ENCODE measurements at places on chromosomes 4 and X. TPM values are rescaled to one million over a fixed set of nuclear protein-coding genes. Genes with fewer than 3 reads are reported as not detected.

- no peak for DNase-seq
Observed at GRCh38 chr4:67581913-67582312, 23.4 kb downstream of the STAP1 start.

- no peak for DNase-seq
Observed at GRCh38 chrX:119880552-119881437, 9.2 kb downstream of the NDUFA1 start.

DNA sequence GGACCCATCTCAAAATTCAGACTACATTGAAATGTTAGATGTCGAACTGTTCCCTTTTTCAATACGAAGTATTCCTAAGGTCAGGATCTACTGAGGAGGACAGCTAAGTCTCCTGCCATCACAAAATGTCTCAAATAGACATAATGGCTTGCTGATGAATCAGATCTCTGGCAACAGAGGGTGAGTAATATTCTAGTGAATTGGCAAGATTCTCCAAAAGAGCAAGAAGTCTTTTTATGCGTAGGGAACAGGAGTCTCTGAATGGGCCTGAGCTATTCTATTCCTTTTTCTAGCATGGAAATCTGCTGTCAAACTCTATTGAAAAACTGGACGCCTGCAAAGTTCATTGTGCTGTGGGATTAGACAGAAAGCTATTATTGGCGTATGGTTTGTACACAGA is 145.4 kb downstream of the FNIP2 start:
- no peak for DNase-seq

DNA sequence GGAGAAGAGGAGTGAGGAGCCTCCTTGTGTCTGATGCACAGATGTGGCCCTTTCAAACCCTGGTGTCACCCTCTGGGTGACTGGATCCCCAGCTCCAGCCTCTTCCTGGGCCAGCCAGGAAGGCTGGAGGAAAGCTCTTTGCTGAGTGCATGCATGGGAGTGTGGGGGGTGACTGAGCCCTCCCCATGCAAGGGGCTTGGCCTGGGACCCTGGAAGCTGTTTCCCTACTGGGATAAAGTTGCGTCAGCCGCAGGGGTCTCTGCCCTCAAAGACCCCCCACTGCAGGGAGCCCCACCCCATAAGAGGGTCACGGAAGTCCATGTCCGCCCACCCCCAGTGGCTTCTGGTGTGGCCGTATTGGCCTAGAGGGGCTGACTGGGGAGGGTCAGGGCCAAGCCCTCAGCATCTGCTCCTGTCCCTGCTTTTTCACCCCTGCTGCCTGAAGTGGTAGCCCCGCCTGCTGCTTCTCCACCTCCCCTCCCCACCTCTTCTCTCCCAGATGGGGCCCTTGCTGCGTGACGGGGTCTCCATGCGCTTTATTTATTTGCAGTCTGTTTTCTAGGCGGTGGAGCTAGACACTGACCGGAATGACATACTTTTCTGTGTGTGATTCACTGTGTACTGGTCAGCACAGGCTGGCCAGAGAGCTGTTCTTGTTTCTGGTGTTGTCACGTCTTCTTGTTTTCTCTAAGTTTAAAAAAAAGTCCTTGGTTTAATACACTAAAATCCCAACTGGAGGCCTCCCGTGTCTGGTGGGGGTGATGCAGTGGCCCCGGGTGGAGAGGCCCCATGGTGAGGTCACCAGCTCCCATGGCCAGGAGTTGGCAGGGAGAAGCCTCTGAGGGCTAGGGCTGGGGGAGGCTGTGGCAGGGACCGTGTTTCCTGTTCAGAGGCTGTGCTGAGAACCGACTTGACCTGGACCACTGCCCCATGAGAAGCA is 3.6 kb downstream of the SMIM10L2A start:
- DNase-seq, result no peak

DNA sequence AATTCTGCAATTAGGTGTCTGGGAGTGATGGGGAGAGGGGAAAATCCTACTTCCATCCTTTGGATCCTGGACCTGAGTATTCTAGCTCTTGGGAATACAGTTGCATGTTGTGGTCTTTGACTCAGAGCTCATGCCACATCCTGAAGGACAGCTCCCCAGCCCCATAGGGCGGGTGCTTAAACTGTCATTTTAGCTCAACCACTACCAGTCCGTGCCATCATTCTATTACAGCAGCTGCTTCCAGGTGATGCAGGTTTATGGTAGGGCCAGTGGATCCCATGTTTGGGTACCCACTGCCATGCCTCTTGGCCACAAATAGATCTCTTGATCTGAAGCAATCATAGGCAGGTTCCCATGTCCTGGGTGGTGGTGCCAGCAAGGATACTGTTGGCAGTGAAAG is 34.7 kb downstream of the CCKAR start:
- DNase-seq, result no peak

DNA sequence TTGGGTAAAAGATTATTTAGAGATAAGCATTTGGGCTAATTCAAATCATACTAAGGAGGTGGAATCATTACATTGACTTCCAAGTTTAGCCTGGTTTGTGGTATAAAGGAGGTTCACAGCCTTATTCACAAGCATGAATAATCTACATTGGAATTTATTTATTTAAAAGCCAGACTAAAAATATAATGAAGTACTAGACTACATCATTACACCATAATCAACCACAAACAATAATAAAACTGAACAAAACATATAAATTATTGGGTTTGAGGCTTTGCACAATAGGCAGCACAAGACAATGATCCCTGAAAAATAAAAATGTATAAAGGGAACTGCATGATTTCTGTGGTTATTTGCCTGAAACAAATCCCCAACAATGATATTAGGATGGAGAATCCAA is 314.0 kb downstream of the GBA3 start:
- no peak for DNase-seq

DNA sequence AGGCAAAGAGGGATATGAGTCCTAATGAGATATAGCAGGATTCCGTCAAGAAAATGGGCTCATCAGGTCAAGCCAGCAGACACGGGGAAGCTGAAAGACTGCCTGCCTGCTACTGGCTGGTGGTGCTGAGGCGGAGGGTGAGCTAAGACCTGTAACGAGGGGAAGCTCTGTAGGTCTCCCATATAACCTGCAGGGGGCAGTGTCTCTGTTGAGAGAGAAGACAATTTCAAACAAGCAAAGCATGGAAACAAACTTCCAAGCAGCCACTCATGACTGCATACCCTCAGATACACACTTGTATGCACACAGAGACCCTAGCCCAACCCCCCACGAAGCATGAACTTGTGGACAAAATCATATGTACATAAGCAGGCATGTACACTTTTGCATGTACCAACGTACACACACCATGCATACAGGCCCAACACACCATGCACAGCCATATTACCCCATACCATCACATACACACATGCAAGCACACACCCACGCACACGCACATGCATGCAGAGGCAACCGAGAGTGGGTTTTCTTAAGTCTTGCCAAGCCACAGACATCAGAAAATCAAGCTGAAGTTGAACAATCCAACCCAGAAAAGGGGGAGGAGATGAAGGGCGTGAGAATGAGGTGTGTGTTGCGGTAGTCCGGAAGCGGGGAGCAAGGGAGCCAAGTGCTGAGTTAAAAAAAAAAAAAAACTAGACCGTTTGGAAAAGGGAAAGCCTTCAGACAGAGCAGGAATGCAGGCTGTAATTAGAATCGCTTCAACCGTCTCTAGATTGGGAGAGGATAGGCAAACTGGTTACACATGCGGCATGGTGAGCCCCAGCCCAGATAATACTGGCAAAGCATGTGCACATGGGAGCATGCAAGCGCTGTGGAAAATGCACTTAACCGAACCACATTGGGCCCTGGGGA is 71.0 kb downstream of the PJA1 start:
- peak; percentile 7 for DNase-seq

DNA sequence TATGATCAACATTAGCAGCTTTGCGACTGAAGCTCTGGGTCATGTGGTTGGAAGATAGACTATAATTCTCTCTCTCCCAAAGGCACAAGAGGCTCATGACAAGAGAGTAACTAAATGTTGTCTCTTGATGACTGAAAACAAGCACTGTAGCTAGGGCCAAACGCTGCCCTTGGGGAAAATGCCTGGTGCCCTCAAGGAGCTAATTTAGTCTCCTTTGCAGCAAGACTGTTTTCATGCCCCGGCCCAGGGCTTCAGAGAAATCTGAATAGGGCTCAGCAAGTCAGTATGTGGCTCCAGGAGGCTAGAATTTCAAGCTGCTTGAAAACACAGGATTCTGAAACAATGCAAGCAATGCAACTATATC is 411.9 kb downstream of the GPAT3 start:
- DNase-seq, result no peak

DNA sequence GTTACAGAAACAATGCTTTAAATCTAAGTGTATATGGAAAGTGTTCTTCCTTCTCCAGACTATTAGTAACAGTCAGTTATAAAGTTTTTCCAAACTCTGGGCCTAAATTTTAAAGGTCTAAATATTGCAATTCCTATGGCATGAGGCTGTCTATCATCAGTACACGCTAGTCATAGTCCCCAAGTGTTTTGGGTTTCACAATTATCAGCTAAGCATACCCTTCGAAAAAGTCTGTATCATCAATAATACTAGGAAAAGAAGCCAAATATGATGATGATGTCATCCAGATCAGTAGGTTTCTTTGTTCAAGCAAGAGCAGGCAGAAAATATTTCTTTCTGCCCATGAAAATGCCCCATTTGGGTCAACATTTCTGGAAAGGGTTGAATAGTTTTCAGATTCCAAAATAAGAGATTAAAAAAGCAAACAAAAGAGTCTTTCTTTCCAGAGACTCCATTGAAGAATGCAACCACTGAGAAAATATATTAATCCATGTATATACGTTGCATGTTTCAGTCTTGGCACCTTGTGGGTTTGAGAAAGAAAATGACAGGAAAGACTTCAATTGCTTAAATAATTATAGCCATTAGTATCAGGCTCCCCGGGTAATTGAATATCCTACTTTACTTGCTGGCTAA is 173.8 kb downstream of the CAMK2D start:
- DNase-seq, result no peak

DNA sequence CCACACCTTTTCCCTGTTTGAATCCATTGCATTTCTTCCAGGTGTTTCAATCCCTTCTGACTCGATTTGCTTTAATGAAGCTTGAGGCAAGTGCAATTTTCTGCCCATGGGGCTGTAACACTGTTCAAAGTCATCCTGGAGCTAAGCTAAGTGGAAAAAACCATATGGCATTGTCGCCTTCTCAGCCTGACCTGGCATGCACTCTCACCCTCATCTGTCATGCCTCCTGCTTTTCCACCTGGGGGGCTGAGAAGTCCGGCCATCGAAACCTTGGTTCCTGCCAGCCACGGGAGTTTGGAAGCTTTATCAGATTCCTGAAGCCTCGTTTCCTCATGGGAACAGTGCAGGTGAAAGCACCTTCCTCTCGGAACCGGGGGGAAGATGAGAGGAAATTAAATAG is 38.2 kb downstream of the WFS1 start:
- DNase-seq, result no peak

- DNase-seq, result peak; percentile 20
Observed at GRCh38 chr4:42280327-42281095, 116.8 kb upstream of the SHISA3 start.

GRCh38 chr4:154277172-154277571 is 214.4 kb downstream of the DCHS2 start:
- DNase-seq, result no peak

DNA sequence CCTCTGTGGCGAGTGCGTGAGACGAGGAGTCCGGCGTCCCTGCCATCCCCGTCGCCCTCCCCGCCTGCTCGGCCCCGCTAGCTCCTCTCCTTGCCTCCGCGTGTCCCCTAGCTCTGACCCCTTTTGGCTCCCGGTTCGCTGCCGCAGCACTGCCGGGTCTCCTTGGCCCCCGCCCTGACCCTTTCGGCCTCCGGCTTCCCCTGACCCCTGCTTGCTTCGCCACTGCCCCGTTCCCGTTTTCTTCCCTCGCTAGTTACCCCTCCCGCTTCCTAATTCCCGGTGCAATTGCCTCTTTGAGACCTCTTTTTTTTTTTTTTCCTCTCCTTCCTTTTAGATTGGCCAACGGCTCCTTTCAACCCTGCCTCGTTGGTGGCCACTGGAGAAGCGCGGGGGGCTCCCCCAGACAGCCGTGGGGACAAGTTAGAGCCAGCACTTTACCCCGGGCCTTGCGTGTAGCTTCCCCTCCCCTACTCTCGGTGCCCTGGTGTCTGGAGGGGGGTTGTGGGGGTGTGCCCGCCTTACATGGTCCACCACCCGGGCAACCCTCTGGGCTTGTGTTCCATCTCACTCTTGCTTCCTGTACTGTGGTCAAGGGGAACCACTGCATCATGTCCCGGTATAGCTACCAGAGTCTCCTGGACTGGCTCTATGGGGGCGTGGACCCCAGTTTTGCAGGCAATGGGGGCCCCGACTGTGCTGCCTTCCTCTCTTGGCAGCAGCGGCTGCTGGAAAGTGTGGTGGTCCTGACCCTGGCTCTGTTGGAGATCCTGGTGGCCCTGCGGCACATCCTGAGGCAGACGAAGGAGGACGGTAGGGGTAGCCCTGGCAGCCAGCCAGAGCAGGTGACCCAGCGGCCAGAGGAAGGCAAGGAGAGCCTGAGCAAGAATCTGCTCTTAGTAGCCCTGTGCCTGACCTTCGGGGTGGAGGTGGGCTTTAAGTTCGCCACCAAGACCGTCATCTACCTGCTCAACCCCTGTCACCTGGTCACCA is 548 bp downstream of the TMEM164 start:
- no peak for DNase-seq

DNA sequence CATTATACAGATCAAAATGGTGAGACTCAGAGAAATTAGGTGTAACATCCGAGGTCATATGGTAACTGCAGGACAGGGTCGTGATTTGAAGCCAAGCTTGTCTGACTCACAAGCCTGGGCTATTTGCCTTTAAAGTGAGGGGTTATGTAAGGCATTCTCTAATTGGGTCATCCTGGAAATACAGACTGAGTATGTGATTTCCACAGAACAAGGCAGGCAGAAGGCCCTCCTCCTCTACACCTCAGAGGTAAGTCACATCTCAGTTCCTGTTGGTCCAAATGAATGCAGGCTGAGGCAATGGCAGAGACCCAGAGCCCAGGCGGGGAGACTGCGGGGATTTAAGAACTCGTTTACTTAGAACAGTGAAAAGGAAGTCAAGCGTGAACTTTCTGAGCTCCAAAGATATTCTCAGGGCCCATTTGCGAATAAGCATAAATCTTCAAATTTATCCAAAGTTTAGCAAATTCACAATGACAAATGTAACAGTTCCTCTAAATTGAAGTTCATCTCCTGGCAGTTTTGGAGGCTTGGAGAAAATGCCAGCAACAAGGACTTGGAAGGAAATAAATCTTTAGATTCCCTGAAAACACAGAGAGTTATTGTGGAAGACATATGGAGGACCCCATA is 153.3 kb downstream of the LDB2 start:
- DNase-seq, result no peak

- no peak for DNase-seq
Observed at GRCh38 chrX:2712890-2713840, 22.1 kb downstream of the CD99 start.

- no peak for DNase-seq
Observed at GRCh38 chrX:1477801-1478458, 25.2 kb upstream of the ASMTL start.

- DNase-seq, result no peak
Observed at GRCh38 chr4:122758033-122758432, 25.5 kb downstream of the BBS12 start.

CSAG1 gene
- not detected for total RNA-seq

IL13RA2 gene
- 0.12 TPM for total RNA-seq

RAB40A gene
- not detected for total RNA-seq

DMRTC1 gene
- not detected for total RNA-seq

SLC49A3 gene
- total RNA-seq, result 6.9 TPM

CXCL11 gene
- total RNA-seq, result 6.4 TPM

ARX gene
- total RNA-seq, result not detected

UGT2B10 gene
- not detected for total RNA-seq

ITM2A gene
- 159 TPM for total RNA-seq

PPA2 gene
- 99.7 TPM for total RNA-seq

Measured in glomerular endothelial cell (primary cell).